ENCODE measurements at places on chromosomes 11 and 22.

DNA sequence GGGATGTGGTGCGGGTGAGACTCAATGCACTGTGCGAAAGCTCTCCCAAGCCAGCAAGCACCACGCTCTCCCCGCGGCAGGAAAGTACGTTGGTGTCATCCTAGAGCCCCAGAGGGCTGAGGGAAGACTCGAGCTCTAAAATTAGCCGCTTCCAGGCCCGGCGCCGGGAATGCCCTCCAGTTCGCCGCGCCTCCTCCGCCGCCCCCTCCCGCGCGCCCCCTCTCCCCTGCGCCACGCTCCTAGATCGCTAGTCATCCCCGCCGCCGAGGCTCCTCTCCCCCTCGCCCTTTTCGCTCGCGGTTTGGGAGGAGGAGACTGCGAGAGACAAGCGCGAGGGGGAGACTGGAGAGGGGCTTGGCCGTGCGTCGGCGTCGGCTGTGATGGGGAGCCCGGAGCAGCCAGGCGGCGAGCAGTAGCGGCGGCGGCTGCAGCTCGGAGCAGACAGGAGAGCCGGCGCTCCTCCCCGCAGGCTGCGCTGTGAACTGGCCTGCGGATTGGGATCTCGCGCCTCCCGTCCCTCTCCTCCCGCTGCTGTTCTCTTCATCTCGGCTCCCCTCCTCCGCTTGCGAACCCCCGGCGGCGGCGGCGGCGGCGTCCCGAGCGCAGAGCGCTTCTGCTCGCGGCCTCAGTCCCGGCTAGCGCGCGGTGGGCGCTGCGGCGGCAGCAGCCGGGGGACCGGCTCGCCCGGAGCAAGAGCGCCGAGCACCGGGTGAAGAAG, at the start of gene FAT3:
TSS of gene FAT3 (plus strand) at position 412 of the 718 bp plus-strand sequence. CDS start 127,295 bp downstream, outside the sequence.
- no peak for DNase-seq

GRCh38 chr11:134731213-134731961, 319.3 kb upstream of the B3GAT1 start:
- DNase-seq: no peak

DNA sequence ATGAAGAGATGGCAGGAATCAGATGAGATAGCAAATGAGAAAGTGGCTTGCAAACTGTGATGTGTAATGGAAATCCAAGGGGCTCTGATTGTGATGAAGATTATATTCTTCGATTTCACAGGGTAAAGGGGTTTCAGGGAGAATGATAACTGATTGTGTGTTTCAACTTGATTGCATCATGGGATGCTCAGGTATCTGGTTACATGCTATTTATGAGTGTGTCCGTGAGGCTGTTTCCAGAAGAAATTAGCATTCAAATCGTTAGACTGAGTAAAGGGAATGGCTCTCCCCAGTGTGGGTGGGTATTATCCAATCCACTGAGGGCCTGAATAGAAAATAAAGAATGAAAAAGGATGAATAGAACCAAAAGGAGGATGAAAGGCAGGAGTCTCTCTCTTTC, 278.7 kb upstream of the LARGE1 start:
- no peak for DNase-seq

DNA sequence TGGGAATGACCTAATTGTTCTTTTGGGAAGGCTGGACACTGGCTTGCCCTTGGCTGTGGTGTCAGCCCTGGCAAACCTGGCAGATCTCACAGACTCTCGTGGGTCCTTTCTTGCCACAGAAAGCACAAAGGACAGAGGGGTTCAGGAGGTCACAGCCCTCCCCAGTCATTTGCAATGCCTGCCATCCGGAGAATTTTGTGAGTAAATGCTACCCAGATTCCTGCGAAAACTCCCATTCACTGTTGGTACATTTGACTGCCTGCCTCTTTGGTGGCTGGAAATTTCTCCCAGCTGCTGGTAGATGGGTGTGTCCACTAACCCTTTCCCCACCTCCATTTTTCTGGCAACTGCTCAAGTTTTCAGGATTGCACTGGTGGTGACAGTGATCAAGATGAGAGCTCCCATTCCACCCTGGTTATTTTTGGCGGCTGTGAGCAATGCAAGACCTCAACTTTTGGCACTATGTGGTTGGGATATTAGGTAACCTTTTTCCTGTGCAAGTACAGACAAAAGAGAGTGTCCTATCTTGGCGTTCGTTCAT, 155.7 kb downstream of the NAV2 start:
- DNase-seq: no peak

DNA sequence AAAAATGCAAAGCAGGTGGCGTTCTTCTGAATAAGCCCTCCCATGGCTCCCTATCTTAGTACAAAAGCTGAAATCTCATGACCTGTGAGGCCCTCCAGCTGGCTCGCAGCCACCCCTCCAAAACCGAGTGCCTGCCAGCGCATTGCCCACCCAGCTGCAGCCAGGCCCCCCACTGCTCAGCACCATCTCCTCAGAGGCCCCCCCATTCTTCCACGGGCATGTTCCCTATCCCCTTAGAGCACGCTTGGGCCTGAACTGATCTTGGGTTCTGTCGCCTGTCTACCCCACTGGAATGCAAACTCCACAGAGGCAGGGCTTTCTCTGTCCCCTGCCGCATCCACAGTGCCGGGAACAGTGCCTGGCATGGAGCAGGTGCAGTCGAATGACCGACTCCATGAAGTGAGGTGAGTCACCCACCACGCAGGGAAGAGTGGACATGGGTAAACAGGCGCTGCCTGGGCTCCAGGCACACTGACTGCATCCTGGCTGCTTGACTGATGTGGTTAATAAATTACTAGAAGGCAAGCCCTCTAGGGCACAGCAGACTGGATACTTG, 11.3 kb upstream of the EFCAB6 start:
- no peak for DNase-seq

- DNase-seq: no peak
Measured at GRCh38 chr22:44974454-44974853, 35.4 kb downstream of the PHF21B start.

DNA sequence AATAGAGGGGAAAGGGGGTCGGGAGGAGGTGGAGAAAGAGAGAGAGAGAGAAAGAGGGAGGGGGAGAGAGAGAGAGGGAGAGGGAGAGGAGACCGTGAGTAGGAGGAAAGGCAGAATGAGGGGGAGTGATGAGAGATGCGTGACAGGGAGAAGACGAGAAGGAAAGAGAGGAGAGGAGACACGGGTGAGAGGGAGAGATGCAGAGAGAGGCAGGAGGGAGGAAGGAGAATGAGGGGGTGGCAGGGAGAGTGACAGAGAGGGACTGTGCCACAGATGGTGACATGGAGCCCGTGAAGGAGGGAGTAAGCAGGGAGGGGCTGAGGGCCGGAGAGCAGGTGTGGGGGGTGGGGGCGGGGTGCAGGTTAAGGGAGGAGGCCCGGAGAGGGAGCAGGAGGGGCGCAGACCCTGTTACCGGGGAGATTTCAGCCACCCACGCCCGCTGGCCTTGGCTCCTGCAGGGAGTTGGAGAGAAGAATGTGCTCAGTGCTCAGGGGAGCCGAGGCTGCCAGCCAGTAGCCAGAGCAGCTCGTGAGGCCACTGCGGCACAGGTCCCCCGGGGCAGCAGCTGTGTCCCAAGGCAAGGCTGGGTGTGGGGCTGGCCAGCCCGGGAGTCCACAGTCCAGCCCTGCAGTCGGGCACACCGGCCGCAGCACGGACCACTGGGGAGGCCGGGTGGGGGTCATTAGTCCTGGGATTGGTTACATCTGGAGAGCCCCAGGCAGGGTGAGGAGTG, at the start of gene SSTR3:
TSS of gene SSTR3 (minus strand) at position 304 of the 733 bp plus-strand sequence. CDS start 4,674 bp downstream, outside the sequence.
- no peak for DNase-seq

DNA sequence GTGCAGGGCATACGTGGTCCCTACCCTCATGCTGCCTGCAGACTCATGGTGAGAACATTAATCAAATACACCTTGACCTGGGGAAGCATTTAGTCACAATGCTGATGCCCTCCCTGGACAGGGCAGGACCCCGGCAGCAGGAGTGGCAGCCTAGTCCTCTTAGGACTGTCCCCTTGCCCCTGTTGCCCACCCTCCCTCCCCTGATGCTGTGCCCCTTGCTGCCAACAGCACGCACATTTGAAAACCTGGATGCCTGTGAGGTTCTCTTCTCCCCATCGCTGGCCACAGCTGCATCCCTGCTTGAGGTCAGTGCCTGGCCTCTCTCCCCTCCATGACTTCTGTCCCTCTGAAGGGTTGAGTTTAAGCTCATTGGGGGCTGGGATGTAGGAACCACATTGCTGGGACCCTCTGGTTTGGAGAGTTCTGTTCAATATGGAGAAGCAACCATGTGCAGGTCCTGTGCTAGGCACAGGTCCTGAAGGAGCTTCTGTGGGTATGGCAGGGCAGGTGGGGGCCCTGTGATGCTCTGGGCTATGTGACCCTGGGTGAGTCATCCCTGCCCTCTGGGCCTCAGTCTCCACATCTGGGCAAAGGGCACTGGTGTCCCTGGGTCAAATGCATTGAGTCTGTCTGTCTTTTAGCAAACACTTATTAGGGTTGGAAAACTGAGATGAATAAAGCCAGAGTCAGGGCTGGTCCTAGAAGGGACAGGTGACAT, 31.3 kb downstream of the MYO7A start:
- no peak for DNase-seq

- peak; percentile 45 for DNase-seq
Measured at GRCh38 chr11:130181295-130182272, 22.0 kb downstream of the ST14 start.

- DNase-seq: peak; percentile 33
Measured at GRCh38 chr11:35106595-35106994, 32.4 kb upstream of the CD44 start.

DNA sequence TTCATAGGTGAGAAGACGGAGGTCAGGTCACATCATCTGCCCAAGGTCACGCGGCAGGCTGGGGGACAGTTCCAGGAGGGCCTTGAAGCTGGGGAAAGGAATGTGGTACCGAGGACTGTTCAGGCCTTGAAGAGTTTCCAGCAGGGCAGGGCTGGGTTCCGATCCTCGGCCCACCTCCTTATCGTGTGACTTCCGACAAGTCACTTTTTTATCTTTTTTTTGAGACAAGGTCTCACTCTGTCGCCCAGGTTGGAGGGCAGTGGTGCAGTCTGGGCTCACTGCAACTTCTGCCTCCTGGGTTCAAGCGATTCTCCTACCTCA, 623 bp downstream of the NDUFS8 start:
- DNase-seq: no peak

- DNase-seq: no peak
Measured at GRCh38 chr11:100709233-100709957, 22.3 kb downstream of the ARHGAP42 start.

- DNase-seq: no peak
Measured at GRCh38 chr11:20258376-20258895, 98.2 kb upstream of the DBX1 start.

DNA sequence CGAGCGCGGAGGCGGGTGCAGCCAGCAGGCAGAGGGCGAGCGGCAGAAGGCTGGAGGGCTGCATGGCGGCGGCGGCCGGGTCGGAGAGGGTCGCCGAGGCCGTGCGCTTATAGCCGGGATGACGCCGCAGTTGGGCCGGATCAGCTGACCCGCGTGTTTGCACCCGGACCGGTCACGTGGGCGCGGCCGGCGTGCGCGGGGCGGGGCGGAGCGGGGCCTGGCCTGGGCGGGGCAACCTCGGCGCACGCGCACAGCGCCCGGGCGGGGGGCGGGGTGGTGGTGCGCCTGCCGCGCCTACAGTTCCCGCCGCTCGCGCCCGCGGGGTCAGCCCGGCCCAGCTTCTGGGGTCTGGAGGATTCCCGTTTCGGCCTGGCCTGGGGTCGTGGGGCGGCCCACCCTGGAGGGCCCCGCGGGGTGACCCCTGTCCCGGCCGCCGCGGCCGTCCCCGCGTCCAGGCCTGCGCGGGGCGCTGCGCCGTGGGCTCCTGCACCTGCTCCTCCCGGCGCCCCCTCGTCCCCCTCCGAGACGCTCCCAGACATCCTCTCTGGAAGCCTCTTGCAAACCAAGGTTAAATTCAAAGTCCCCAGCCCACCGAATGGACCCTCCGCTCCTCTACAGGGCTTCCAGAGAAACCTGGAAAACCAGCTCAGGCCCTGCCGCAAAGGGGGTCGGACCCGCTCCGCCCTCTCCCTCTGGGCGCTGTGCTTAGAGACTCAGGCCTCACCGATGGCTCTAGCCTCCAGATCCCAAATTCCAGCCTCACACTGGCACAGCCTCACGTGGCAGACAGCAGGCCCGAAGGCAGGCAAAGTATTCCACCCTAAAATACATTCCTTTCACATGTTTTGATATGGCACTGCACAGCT, at the start of gene CTSD:
TSS of gene CTSD (minus strand) at position 132 of the 866 bp plus-strand sequence. CDS start at position 64, 68 bp downstream.
- DNase-seq: peak; percentile 86

- DNase-seq: no peak
Measured at GRCh38 chr11:24471084-24471483, 25.8 kb upstream of the LUZP2 start.

DNA sequence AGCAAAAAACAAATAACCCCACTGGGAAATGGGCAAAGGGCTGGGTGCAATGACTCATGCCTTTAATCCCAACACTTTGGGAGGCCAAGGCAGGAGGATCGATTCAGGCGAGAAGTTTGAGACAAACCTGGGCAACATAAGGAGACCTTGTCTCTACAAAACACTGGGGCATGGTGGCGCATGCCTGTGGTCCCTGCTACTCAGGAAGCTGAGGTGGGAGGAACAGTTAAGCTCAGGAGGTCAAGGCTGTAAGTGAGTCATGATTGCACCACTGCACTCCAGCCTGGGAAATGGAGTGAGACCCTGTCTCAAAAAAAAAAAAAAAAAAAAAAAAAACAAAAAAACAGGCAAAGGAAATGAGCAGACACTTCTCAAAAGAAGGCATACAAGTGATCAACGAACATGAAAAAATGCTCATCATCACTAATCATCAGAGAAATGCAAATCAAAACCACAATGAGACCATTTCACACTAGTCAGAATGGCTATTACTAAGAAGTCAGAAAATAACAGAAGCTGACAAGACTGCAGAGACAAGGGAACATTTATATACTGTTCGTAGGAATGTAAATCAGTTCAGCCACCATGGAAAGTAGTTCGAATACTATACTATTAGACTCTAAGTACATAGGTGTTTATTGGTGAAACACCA, 48.2 kb upstream of the SMCO4 start:
- DNase-seq: no peak

- no peak for DNase-seq
Measured at GRCh38 chr11:62124186-62125113, 639 bp downstream of the INCENP start.

DNA sequence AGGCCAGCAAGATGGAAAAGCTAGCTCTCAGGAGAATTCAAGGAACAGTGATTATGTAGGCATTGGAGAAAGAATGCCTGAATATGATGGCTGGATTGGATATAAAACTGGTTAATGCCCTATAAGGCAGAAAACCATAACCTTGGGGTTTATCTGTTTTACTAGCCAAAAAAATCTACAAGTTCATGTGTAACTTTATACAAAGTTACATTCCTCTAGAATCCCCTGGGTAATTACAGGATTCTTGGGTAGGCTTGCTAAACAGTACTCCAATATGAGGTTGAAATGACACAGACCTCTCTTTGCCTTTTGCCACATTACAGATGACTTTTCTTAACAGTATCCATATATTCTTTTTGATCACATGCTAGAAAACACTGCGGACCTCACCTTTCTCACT, 26.0 kb downstream of the TSPAN18 start:
- no peak for DNase-seq

- DNase-seq: no peak
Measured at GRCh38 chr11:64453466-64453865, 94.5 kb downstream of the RPS6KA4 start.

DNA sequence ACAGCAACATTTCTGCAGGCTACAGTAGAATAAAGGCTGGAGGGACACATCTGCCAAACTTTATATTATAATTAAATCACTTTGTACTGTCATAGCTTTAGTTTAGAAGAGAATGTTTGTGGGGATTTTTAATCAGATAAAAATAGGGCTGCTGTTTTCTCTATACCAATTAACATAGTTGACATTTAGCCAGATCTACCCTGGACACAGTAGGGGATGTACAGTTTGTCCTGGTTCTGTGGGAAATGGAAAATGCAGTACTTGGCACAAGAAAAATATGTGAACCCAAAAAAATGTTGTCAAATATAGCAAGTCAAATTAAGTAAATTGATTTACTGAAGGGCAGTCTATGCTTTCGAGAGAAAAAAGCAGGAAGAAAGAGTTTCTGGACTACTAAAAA, 20.8 kb upstream of the PICALM start:
- no peak for DNase-seq

Data from CD4-positive, alpha-beta T cell treated with Interleukin-4 for 1 hour (primary cell).